ENCODE measurements at places on chromosomes 1 and 21.

GRCh38 chr1:94522304-94522703, 19.3 kb downstream of the F3 start:
- DNase-seq, result peak; percentile 69

DNA sequence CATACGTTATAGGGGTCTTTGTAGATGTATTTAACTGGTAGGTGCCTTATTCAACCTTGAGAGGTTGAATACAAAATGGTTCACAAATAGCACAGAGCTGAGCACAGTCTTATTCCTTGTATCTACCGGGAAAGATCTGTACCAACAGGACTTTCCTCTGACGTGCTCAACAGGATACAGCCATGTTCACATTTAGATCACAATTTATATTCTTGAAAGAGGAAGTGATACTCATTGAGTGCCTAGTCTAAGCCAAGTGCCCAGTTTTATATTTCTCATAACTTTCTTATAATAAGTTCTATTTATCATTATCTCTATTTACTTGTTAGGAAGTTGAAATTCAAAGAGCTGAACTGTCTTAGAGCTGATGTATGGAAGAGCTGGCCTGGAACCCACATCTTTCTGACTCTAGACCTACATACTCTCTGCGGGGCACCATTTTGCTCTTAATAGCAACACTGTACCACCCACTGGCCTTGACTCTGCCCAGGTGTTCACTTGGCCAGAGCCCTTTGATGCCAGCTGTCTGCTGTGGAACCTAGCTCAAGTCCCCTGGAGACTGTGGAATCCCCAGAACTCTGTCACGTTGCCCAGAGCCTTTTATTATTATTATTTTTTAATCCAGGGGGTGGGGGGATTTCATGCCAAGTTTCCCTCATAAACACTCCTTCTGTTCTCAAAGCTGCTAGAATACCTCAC, 156.2 kb downstream of the TPR start:
- DNase-seq, result no peak

DNA sequence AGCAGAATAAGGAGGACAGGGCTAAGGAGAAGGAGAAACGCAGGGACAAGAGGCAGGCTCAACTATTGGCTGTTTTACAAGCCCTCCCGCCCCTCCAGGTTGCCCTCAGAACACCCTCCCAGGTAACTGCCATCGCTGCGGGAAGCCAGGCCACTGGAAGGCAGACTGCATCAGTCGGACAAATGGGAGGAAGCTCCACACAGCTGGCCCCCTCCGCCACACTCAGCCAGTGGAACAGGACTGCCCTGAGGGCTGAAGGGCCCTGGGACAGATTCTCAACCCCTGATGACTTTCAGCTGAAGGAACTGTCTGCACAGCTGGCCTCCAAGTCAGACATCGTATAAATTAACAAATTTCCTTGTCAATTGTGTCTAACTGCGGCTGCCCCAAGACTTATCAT, 21.8 kb downstream of the LRRC3 start:
- no peak for DNase-seq

- DNase-seq, result no peak
Measured at GRCh38 chr1:2303016-2303775, 75.1 kb downstream of the SKI start.

- no peak for DNase-seq
Measured at GRCh38 chr1:115729756-115730155, 38.8 kb downstream of the CASQ2 start.

All from PC-3 (cell line).